Parietal lobe (tissue), 2 donors: ENCODE measurements at places on chromosomes 2 and 18. TPM values are rescaled to one million over a fixed set of nuclear protein-coding genes. Genes with fewer than 3 reads are reported as not detected.

Gene SLC30A3
- 0.31 TPM for total RNA-seq

Gene CPLX4
- total RNA-seq = not detected

Gene NEU4
- total RNA-seq = 0.63 TPM

Gene GKN2
- not detected for total RNA-seq

Gene SERPINB3
- not detected for total RNA-seq

Gene EPB41L3
- 85.8 TPM for total RNA-seq

Gene INHBB
- total RNA-seq = 7.2 TPM

Gene CRYGC
- total RNA-seq = not detected

Gene CROCC2
- total RNA-seq = under 0.01 TPM

Gene TDRD15
- total RNA-seq = not detected
